ENCODE measurements at places on chromosomes 11 and 22.
A peak's percentile ranks its signal among the peaks of the same experiment; 100 is the strongest.

DNA sequence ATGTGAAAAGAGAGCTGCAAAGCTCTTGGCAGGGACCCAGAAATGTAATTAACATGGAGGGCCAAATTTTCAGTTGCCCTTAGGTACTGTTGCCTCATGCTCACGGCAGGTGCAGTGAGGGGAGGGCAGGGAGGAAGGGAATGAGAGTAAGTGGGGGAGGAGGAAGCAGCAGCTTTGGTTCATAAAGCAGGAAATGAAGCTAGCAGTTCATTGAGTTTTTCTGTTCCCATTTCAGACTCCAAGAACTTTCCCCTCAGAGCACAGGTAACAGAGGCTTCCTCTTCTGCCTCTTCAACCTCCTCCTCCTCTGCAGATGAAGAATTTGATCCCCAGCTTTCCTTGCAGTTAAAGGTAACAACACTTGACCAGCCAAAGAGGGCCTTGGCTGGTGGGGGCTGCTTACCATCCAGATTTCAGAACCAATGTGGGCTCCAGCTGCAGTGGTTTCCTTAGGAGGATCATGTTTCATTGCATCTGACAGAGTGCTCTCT is 57.9 kb upstream of the PARVA start:
- DNase-seq = no peak

- no peak for DNase-seq
These were observed 722 bp upstream of the KRTAP5-2 start for GRCh38 chr11:1598816-1599215.

GRCh38 chr11:2168286-2169004 is 3.2 kb downstream of the TH start:
- no peak for DNase-seq

DNA sequence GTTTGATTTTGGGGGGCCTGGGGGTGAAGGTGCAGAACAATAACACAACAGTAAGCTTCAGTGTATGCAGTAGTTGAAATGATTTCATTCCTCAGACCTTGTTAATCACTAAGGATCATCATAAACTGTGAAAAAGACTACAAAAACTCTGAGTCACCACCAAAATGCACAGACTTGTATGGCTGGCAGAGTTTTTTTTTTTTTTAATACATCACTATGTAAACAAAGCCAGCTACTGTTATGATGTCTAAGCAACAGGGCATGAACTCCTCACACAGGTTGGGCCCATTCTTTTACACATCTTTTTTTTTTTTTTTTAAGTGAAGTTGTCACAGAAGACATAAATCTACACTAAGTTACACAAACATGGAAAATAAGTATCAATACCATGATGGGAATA is 311.9 kb downstream of the GUCY1A2 start:
- no peak for DNase-seq

DNA sequence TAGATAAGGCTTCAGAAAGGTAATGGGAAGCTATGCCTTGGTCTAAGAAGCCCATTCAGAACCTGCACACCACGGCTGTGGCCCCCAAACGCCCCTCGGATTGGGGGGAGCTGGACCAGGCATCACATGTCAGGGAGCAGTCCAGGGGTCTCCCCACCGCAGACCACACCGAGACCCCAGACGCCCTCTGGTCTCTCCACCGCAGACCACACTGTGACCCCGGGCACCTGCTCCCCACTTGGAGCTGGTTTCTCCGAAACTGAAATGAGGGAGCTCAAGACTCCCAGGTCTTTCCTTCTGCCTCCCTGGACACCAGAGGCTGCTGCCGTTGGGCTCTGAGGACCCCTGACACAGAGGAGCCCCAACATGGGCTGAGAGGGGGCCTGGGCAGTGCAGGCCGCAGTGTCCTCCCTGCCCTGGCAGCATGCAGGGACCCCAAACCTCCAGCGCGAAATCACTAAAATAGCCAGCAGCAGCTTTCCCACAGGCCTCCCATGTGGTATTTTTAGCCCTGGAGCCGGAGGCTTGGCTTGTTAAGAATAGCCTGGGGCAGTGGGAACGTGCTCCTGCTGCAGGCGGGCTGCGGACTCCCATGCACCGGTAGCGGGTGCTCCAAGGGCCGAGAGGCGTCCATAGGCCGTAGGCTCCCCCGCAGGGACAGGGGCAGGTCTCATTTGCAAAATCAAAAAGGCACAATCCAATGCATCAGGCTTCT is 7.7 kb downstream of the LINC01488 start:
- DNase-seq = no peak

DNA sequence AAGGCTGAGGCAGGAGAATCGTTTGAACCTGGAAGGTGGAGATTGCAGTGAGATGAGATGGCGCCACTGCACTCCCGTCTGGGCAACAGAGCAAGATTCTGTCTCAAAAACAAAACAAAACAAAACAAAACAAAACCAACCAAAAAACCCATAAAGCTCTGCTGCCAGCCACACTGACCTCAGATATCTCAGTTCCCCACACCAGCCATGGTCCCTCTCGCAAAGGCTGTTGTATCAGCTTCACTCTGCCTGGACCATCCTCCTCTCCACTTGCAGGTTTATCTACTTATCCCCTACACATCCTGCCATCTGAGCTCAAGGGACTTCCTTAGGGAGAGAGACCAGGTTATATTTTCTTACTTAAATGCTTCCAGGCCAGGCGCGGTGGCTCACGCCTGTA is 11.1 kb downstream of the BACE1-AS start:
- DNase-seq = no peak

DNA sequence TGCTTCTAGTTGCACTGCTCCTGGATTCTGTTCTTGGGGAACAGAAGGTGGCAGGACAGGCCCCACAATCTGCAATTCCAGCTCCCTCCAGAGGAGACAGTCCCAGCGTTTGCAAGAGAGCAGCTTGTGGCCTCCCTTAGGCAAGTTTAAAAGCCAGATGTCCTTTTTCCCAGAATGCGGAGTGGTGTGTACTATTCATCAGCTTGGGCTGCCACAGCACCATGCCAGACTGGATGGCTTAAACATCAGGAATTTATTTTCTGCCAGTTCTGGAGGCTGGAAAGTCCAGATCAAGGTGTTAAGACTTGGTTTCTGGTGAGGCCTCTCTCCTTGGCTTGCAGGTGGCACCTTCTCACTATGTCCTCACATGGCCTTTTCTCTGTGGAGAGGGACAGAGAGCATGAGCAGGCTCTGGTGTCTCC is 11.7 kb downstream of the MIAT start:
- DNase-seq = peak; percentile 74

DNA sequence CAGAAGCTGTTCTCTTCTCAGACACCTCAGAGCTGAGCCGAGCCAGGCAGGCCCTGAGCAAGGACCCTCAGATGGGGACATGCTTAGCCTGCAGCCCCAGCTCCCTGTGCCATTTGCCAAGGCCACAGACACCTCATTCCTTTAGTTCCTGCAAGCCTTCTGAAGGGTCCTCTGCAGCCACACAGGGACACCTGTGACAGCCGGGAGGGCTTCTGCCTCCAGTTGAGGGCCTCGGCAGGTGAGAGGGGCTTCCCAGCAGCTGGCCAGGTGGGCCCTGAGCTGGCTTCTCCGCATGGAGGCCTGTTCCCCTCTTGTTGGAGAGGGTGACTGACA is 18.2 kb downstream of the INCENP start:
- no peak for DNase-seq

- DNase-seq = no peak
These were observed 101.1 kb upstream of the SPON1 start for GRCh38 chr11:13861411-13861810.

DNA sequence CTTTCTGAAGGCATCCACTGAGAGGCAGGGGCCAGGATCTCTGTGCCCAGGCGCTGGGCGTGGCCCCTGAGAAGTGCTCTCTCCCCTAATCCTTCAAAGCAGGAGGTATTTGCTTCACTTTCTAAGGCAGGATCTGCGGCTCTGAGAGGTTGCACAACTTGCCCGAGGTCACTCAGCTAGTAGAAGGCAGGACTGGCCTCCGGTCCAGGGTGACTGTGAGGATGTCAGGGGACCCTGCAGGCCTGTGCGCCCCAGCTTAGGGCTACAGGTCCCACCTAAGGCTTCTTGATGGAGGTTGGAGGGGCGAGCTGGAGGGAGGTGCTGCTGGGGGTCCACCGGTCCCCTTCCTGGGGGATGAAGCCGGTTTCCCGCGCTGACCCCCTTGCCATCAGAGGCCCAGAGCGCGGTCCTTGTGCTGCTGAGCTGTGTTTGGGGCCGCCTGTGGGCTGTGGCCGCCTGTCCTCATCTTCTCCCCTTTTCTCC is 979 bp downstream of the SMIM38 start:
- DNase-seq = peak; percentile 27
